CD4-positive, alpha-beta T cell (primary cell): ENCODE measurements at places on chromosomes 2 and 18.

GRCh38 chr2:204066051-204066450 is 129.5 kb downstream of the ICOS start:
- DNase-seq, result no peak

- DNase-seq, result no peak
These were observed 16.8 kb upstream of the LPIN1 start for GRCh38 chr2:11729362-11730212.

GRCh38 chr2:167404627-167405284 is 516.5 kb downstream of the XIRP2 start:
- DNase-seq, result no peak

DNA sequence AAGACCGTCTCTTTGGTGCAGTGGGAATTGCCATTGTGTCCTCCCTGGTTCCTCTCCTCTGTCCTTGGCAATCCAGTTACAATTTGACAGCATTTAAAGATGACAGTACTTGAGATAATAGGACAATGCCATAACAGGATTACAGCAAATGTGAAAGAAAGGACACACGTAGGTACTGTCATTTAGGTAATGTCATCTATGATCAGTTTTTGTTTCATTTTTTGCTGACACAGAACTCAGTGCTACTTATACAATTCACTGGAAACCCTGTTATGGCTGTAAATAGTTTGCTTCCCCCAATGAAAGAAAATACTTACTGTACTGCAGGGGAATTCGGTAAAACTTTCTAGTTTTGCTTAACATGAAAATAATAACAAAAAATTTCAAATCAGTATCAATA is 65.2 kb downstream of the BCL11A start:
- DNase-seq, result no peak

DNA sequence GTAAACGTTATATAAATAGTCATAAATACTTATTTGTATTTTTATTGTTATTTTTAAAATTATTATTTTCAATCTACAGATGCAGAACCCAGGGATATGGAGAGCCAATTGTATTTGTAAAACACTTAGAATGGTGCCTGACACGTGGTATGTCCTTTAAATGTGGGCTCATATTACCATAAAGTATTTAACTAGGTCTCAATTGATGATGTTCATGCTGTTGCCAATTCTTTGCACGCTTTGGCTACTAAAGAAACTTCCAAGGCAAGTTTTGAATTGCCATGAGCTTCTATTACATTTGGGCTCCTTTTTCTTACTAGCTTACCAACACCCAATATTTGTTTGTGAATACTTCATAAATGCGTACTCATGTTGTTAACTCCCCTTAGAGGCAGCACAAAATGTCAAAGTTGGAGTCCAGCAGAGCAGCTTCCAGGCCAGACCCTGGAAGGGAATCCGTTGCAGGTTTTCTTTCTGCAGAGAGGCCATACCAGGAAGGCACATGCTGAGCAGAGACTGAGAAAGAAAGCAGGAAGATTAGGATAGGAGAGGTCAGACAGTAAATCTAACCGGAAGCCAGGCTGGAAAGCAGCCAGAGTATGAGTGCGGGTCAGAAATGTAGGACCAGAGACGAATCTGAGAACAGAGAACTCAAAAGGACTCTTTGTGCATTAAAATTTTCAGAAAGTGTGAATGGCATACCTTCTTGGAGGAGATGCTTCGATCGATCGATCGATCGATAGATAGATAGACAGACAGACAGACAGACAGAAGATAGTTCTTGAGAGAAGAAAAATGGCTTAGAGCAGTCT is 4.2 kb upstream of the NOSTRIN start:
- no peak for DNase-seq

DNA sequence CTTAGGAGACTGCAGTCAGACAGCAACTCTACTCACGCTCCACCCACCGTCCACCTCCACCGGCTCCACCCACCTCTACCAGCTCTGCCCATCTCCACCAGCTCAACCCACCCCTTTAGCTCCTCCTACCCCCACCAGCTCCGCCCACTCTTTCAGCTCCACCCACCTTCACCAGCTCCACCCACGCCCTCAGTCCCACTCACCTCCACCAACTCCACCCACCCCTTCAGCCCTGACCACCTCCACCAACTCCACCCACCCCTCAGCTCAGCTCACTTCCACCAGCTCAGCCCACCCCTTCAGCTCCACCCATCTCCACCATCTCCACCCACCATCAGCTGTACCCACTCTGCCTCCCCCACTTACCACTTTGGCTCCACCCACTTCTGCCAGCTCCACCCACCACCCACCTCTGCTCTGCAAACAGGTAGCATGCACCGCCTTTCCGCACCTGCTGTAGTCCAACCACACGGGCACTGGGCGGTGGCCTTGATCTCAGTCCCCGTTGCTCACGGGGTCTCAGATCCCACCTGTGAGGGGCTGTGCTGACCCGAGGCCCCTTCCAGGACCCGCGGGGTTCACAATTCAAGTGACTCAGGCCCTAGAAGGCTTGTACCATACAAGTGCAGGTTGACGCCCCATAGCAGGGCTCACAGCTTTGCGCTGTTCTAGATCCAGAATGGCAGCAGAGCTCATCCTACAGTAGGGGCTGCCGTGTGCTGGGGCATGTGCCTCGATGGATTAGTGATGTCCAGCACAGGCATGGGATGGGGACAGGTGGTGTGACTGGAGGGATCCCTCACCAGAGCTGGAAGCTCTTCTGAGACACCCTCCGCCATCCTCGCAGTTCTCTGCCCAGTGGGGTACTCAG is 77.2 kb upstream of the OTOS start:
- DNase-seq, result no peak

- no peak for DNase-seq
These were observed 68.8 kb downstream of the GLI2 start for GRCh38 chr2:120804459-120804858.

GRCh38 chr2:6993229-6993640 is 76.0 kb downstream of the RNF144A start:
- DNase-seq, result no peak

- DNase-seq, result no peak
These were observed 17.1 kb upstream of the ANKRD62 start for GRCh38 chr18:12076424-12077140.

- DNase-seq, result peak; percentile 58
These were observed 21.4 kb upstream of the MGAT5 start for GRCh38 chr2:134232461-134232860.

- DNase-seq, result no peak
These were observed 44.0 kb downstream of the ACKR3 start for GRCh38 chr2:236613612-236614011.

DNA sequence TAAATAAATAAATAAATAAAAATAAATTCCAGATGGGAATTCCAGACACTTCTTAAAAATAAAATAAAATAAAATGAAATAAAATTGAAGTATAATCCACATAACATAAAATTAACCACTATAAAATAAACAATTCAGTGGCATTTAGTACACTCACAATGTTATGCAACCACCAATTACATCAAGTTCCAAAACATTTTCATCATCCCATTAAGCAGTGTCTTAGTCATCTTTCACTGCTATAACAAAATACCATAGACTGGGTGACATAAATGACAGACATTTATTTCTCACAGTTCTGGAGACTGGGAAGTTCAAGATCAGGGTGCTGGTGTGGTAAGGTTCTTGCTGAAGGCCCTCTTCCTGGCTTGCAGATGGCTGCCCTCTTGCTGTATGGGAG is 22.6 kb upstream of the PROKR1 start:
- no peak for DNase-seq

DNA sequence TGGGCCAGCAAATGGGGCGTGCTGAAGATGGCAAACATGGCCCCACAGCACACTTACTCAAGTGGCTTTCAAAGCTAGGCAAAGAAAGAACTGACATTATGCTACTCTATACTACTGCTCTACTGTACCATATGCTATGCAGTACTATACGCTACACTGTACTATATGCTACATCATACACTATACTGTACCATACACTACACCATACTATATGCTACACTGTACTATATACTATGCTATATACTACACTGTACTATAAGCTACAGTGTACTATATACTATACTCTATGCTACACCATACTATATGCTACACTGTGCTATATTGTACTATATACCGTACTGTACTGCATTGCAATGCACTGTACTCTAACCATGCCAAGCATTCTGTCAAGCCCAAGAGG is 243.7 kb upstream of the TMEM200C start:
- no peak for DNase-seq

DNA sequence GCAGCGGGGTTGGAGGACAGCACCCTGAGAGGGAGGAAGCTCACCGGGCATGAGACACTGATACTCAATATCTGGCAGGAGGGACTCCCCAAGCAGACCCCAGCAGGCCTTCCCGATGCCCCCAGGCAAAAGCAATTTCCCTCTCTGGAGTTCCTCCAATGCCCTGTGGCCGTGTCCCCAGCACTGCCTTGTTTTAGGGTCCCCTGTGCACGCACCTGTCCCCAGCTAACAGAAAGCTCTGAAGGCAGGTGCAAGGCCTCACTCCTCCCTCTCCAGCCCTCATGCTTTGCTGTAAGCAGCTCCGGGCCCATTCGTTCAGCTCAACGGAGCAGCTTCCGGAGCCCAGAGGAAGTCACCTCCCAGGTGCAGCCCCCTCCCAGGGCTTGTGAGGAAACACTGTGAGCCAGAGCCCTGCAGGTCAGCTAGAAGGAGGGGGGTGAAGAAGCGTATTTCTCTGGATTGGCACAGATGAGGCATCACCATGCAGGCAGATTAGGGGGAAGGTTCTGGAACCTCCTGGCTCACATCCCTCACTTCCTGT is 50.3 kb upstream of the ID2 start:
- DNase-seq, result no peak

GRCh38 chr2:41736586-41736985 is 311.2 kb upstream of the PKDCC start:
- DNase-seq, result no peak

- no peak for DNase-seq
These were observed 111.3 kb upstream of the TCF4 start for GRCh38 chr18:55699233-55699765.

- no peak for DNase-seq
These were observed 31.3 kb upstream of the SLC25A52 start for GRCh38 chr18:31791817-31792579.

- DNase-seq, result no peak
These were observed 37.4 kb upstream of the DTNB start for GRCh38 chr2:25710750-25711149.

GRCh38 chr2:133266926-133267590 is 301.2 kb downstream of the NCKAP5 start:
- no peak for DNase-seq

GRCh38 chr2:100423631-100424030 is 6.2 kb upstream of the CHST10 start:
- DNase-seq, result no peak

GRCh38 chr2:134465228-134466105 is 211.6 kb downstream of the MGAT5 start:
- DNase-seq, result no peak

- DNase-seq, result no peak
These were observed 9.8 kb upstream of the ME2 start for GRCh38 chr18:50869150-50869549.

DNA sequence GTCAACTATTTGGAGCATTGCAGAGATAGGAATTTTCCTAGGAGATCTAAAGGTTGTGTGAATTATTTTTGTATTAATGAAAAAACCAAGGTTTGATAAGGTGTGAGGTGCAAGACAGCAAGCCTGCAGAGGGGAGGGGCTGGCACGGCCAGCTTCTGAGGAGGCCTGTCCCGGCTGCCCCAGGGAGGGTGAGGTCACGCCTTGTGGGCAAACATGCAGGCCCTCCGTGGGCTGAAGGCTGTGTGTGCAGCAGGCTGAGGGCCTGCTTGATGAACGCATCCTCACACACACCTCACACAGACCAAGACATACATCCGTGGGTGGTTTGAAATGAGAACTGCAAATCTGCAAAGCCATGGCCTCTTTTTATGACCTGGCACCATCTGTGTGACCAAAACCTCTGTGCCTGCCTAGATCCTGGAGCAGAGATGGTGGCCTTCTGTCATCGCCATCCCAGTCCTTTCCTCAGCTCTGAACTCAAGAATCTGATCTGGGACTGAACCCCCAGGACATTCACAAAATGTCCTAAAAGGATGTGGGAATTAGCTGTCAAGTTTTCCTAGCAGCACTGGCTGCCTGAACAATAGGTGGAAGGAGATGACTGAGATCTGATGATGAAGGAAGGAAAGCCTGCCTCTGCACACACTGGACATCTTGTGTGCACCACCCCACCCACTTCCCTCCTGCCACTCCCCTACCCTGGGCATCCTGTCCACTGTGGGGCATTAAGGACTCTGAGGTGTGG is 102.4 kb upstream of the MGAT4A start:
- DNase-seq, result no peak

DNA sequence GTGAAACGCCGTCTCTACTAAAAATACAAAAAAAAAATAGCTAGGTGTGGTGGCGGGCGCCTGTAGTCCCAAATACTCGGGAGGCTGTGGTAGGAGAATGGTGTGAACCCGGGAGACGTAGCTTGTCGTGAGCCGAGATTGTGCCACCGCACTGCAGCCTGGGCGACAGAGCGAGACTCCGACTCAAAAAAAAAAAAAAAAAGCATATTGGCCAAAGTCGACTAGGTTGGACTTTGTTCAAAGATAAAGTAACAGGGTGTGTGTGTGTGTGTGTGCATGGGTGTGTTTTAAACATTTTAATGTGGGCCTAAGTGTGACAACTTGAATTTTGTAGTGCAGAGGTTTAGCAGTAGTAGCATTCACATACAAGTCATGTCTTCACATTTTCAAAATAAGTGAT is 11.7 kb downstream of the GEMIN6 start:
- DNase-seq, result no peak

- no peak for DNase-seq
These were observed 427.2 kb upstream of the UBE2E3 start for GRCh38 chr2:180553094-180553715.

GRCh38 chr18:67961701-67962440 is 445.4 kb upstream of the DSEL start:
- no peak for DNase-seq

DNA sequence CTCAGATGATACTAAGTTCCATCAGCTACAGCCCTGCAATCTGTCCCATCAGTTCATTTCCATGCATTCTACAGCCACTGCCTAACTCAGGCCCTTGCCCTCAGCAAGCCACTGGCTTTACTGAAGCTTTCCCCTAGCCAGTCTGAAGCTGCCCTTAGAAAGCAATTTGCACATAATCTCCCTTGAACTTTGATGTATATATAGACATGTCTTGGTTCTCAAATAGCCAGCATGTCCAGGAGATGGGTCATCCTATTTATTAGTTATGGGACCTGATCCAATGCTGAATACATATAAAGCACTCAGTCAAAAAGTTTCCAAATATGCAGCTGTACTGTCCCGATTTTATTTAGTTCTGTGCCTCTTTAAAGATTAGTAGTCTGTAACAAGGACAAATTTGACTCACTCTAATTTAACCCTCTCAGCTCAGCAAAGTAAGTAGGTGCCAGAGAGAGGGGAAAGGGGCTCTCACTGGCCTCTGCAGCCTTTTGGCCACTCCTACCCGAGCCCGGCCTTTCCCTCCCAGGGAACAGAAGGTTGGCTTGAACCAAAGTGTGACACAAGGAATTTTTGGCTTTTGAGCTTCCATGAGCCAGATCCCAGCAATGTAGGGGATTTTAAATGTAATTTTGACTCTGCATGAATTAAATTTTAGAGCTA is 70.7 kb downstream of the CCDC93 start:
- DNase-seq, result no peak

GRCh38 chr2:48175254-48175653 is 269.0 kb upstream of the FBXO11 start:
- no peak for DNase-seq

GRCh38 chr2:85999061-85999831 is 106.4 kb downstream of the POLR1A start:
- peak; percentile 28 for DNase-seq
